Left forelimb (tissue), 1 donor: ENCODE measurements at places on chromosomes 13 and 19.

- no peak for DNase-seq
These were observed 9.4 kb upstream of the FXYD3 start for GRCh38 chr19:35106291-35106583.

DNA sequence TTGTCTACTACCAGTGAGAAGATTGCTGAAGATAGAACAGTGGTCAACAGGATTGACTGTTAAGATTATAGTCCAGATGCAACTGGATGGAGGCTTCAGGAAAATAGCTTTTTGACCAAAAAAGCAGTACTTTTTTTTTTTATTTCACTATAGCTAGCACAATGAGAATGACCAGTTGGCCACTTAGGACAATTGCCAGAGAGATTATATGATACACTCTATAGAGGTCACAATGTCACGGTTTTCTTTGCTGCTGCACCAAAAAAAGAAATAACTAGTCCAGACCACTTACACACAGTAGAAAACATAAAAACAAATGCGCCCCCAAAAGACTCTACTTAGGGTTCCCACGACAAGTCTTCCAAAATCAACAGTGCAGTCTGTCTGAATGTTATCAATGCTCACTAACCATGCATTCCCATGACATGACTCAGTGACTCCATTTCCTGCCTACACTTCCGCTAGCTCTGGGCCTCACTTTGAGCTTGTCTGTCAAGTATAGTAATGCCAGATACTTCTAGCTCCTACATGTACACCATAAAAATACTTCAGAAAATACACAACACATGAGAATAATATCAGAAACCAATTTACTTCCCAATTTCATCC is 209.1 kb upstream of the STARD13 start:
- DNase-seq = no peak

DNA sequence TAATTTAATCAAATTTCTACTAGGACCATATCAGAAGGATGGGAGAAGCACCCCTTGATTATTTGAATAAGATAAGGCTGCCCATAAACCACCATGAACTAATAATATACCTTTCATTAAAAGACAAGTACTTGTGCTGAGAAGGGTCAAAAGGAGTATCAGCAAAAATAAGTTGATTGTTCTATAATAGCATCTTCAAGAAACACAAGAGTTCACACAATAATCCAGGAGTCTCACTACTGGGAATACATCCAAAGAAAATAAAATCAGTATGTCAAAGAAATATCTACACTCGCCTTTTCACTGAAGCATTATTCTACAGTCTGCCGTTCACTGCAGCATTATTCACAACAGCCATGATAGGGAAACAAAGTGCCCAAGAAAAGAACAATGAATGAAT is 1310.1 kb upstream of the PCDH9 start:
- DNase-seq = no peak

DNA sequence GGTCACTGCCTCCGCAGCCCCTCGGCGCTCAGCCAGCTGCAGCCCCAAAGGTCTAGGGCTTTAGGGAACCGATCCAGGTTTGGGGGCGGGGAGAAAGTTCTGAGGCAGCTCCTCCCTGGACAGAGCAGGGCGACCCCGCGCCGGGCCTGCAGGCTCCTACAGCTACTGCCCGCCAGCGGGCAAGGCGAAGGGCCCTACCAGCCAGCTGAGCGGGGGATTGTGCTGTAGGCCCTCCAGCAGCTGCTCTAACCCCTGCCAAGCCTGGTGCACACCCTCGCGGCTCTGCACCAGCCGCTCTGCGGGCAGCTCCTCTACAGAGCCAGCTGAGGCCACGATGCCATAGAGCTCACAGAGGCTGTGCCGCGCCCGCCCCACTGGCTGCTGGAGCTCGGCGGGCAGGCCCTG is 14.0 kb downstream of the PLIN4 start:
- no peak for DNase-seq

GRCh38 chr13:83024955-83025594 is 857.2 kb downstream of the SLITRK1 start:
- no peak for DNase-seq

GRCh38 chr13:24459234-24459633 is 53.3 kb downstream of the PARP4 start:
- DNase-seq = no peak

- no peak for DNase-seq
These were observed 114.6 kb downstream of the KDM4B start for GRCh38 chr19:5083547-5083965.

DNA sequence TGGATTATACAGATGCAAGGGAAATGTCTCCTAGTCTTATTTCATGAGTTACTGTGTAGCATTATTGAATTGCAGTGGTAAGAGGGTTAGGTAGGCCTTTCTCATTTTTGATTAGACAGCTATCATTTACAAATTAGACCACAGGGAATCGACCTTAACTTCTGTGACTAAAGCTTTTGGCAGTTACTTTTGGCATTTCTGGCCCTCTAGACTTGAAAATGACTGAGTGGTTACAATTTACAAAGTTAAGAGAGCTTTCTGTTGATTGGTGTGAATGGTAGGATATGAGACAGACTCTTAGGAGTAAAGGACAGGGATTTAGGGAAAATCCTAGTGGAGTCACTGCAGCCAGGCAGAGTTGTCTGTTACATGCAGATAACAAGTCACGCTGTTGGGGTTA is 86.1 kb downstream of the GGACT start:
- DNase-seq = no peak

DNA sequence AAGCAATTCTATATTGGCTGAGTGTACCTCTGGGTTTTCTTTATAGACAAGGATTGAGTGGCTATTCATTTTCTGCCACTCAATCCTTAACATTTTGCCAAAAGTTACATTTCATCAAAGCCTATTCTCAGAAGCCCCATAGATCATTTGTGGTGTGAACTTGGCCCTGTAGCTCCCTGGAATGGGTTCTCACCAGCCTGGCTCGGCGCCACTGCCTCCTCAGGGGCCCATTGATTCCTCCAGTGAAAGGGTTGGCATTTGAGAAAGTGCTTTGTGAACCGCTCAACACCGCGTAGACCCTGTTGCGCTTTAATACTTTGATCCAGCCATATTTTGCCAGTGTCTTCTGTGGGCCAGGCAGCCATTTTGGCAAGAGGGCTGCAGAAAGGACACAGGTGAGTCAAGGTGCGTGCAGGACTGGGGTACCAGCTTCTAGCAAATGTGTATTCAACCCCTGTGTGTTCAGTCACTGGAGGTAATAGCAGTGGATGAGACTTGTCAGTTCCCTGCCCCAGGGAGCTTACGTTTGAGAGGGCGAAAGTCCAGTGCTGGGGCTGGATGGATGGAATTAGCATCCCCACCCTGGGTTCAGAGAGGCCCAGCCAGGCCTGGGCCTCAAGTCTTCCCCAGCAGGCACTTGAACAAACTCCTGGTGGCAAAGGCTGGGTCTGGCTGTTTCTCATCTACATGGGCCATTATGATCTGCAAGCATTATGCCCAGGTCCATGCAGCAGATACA is 3.8 kb downstream of the RAB8A start:
- no peak for DNase-seq

DNA sequence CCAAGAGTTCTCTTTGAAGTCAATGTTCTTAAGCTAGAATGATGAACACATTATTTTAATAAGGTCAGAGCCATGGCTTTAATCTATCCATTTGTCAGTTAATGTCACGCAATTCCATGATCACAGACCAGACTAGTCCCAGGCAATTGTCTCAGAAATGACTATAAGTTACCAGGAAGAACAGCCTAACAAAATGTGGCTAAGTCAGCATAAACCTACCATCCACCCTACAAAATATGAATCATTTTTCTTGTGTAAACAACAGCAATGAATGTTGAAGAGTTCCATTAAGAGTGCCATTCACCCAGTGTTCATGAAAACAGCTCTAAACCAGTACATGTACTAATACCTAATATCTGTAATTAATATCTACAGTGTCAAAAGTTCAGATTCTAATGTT is 127.5 kb downstream of the KCTD12 start:
- no peak for DNase-seq

GRCh38 chr19:38650172-38650775 is 2.8 kb downstream of the ACTN4 start:
- DNase-seq = no peak

GRCh38 chr13:91955546-91956355 is 557.3 kb downstream of the GPC5 start:
- no peak for DNase-seq

DNA sequence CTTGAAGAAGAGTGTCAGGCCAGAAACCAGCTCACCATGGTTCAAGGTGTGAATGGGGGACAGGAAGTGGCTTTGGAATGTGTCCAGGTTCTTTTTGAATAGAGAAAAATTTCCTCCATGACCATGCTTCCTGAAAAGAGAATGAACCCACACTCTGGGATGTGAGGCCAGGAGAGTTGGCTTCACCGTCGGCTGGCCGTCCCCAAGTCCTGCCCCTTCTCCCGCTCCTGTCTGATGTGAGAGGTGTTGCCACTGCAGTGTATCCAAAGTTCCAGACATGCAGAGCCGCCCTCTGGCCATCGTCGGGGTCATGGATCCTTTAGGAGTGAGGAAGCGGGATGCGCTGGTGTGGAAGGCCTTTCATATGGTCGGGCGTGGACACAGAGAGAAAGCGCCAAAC is 101.2 kb downstream of the COL4A2 start:
- no peak for DNase-seq

DNA sequence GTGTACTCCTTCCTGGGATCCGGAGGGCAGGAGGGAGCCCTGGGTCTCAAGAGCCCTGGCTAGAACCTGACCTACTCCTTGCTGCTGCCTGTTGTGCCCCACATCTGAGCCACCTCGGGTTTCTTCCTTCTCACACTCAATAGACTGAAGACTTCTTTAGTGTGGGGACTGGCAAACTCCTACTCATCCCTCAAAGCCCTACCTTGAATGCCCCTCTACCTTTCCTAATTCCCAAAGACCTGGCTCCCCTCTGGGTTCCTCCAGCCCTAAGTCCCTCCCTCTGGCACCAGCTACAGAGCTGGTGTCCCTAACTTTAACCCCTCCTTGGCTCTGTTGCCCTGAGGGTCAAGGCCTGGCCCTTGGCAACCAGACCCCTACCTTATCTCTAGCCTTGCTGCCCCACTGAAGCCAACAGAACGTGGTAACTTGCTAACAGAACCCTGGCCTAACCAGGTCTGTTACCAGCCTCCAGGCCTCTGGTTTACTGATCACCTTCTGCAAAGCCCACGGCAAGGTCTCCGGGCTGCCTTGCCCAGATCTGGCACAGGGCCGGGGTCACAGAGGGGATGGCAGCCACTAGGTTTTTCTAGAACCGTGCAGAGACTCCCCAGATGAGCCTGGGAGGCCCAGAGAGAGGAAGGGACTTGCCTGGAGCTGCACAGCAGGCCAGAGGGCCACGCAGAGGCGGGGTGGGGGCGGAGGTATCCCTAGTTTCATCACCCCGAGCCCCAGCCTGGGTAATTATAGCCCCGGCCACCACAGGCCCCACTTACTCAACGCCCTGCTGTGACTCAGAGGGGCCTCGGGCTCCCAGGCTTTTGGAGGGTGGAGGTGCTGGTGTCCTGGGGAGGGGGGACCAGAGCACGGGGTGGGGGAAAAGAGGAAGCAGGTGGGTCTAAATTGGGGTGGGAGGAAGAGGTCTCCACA is 15.3 kb downstream of the ZBTB7A start:
- DNase-seq = peak; percentile 58

- DNase-seq = no peak
These were observed 402.2 kb upstream of the ZNF507 start for GRCh38 chr19:31943191-31943661.

GRCh38 chr19:16470911-16471811 is 609 bp downstream of the EPS15L1 start:
- DNase-seq = no peak

GRCh38 chr13:48299591-48299990 is 4.0 kb upstream of the RB1 start:
- no peak for DNase-seq

DNA sequence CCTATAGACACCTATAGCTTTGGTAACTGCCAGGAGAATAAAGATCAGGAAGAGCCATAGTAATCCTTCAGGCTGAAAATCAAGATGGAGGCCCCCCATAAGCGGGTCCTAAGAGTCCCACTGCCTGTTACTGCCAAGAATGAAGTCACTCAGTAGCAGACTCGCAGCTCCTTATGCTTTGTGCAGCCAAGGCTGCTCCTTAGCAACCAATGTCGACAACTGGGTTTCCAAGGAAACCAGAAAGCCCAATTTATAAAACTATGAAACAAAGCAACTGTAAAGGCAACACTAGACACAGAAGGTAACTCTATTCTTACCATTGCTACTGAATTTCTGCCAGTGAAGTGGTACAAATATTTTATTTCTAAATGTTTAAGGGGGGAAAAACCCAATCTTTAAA is 56.5 kb downstream of the DCLK1 start:
- DNase-seq = no peak

DNA sequence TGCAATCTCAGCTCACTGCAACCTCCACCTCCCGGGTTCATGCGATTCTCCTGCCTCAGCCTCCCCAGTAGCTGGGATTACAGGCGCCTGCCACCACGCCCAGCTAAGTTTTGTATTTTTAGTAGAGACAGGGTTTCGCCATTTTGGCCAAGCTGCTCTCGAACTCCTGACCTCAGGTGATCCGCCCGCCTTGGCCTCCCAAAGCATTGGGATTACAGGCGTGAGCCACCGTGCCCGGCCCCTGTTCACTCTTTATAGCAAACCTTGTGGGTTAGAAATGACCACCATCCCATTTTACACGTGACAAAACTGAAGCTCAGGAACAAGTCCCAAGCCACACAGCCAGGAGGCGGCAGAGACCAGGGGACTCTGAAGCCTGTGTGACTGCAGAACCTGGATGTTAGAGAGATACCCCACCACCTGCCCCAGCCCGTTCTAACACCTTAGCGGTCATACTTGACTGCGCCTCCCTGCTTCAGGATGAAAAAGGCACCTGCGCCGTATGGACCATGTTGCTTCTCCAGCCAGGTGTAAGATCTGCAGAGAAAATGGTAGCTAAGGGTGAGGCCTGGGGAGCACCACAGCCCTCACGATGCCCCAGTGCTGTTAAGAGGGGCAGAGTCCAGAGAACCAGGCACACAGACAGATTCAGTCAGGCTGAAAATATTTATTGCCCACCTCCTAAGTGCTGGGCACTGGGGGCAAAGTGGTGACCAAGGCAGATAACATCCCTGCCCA is 3.6 kb downstream of the DMAC2 start:
- no peak for DNase-seq

DNA sequence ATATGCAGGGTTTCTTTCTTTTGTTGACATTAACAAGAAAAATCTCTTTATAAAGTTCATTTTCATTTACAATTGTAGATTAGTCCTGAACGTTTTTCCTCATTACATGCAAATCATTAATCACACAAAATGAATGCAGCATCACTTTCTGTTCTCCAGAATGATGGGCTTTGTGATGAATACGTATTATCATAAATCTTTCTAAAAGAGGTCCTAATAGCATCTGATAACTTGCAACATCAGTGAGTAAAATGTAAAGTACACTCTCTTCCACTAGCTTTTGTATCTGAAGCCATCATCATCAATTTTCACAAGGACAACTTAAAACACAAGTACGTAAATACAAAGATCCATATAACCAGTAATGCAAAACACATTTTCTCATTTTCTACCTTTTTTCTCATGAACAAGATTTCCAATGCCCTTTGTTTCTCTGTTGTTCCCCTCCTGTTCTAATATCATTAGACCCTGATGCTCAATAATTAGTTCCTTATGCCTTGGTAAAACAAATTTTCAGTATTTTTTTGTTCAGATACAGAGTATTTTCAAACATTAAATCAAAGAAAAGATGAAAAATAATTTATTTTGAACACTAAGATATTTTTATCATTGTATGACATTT is 437.4 kb upstream of the MIR17HG start:
- DNase-seq = no peak
